ENCODE measurements at places on chromosomes 7 and 10. TPM values are rescaled to one million over a fixed set of nuclear protein-coding genes. Genes with fewer than 3 reads are reported as not detected.

Gene PTF1A
- not detected for total RNA-seq

Gene LRMDA
- total RNA-seq: 0.24 TPM

Gene TMEM236
- not detected for total RNA-seq

Gene CLRN3
- not detected for total RNA-seq

Gene PHKG1
- 1.4 TPM for total RNA-seq

Data from SJCRH30 (cell line).